ENCODE measurements at places on chromosomes 12 and 14.

DNA sequence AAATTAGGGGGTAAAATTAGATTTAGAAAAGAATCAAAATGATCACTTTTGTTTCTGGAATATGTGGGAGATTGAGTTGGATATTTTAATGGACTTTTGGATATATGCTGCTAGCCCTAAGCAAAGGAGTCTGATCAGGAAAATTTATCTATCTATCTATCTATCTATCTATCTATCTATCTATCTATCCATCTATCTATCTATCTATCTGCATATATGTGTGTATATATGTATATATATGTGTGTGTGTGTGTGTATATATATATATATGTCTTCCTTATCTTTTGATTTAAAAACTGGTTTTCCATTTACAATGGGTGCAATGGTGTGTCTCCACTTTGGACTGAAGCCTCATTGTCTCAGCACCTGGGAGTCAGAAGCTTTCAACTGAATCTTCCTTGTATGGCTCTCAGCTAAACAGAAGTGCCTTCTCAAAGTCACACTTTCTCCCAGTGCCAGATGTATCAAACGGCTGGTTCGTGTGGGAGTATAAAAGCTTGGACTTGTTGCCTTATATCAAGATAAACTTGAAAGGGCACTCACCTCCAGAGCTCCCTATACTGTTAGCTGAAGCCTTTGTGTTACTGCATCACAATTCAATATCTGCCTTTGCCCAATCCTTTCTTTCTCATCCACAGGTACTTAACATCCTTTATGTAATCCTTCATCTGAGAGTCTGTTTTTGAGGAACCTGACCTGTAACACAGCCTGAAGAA is 31.6 kb upstream of the CD69 start:
- no peak for DNase-seq

DNA sequence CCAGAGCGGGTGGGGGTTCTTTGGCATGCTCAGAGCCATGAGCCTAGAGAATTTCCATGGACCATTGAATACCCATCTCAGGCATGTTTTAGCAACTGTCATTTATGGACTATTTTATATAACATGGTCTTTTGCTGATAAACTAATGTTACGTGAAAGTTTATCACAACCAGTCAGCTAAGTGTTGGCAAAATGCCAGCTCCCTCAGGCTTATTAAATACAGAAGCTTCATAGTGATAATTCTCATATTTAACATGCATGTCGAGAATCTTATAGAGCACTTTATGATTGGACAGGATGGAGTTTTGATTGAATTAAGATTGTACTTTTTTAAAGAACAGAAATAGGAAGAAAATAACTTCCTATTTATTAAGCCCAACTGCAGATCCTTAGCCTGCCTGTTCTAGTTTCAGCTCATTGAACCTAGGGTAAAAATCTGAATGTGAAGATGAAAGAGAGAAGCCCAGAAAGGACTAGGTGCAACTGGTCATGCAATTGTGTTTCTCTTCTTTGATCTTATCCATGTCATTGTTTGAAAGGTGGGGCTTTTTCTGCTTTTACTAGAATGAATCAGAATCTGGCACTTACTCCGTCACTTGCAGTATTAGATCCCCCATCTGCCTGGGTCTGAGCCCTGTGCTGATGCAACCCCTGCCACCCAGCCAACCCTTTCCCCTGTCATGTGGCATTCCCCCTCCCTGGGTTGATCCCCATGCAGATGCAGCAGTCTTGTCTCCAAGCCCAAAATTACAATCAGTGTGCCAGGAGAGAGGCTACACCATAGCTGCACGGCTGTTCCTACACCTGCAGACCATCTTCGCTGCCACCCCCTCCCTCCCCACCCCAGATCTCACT is 134.6 kb upstream of the EVL start:
- DNase-seq: no peak

- no peak for DNase-seq
Observed at GRCh38 chr14:85325134-85326017, 204.6 kb upstream of the FLRT2 start.

GRCh38 chr14:51564460-51564859 is 87.2 kb upstream of the FRMD6 start:
- no peak for DNase-seq

DNA sequence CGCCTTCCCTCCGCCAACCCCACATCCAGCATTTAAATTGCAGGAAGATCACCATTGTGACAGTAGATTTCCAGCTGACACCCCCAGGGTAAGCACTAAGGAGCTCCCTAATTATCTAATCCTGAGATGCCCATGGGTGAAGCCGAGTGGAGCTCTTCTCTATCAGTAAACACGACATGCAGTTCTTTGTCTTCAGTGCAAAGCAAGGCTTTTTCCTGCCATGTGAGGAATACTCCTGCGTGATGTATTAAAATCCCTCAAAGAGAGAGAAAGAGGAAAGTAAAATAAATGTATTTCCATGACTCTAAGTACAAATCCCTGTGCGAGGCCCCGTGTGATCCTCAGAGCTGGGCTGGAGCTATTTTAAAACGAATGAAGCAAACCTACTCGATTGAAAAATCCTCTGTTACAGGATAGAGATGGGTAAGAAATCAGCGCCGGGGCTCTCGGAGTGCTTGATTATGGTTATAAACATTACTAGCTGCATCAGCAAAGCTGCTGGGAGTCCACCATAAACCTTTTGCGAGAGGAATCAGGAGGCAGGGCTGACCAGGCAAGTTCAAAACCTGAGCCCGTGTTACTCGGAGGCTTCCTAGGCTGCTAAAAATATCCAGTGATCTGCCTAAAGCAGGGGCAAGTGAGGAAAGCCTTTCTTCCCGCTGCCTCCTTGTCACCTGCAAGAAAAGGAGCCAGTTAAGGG is 61.5 kb downstream of the MAP1LC3B2 start:
- DNase-seq: no peak

GRCh38 chr12:131075194-131075593 is 121.5 kb downstream of the ADGRD1 start:
- DNase-seq: no peak

DNA sequence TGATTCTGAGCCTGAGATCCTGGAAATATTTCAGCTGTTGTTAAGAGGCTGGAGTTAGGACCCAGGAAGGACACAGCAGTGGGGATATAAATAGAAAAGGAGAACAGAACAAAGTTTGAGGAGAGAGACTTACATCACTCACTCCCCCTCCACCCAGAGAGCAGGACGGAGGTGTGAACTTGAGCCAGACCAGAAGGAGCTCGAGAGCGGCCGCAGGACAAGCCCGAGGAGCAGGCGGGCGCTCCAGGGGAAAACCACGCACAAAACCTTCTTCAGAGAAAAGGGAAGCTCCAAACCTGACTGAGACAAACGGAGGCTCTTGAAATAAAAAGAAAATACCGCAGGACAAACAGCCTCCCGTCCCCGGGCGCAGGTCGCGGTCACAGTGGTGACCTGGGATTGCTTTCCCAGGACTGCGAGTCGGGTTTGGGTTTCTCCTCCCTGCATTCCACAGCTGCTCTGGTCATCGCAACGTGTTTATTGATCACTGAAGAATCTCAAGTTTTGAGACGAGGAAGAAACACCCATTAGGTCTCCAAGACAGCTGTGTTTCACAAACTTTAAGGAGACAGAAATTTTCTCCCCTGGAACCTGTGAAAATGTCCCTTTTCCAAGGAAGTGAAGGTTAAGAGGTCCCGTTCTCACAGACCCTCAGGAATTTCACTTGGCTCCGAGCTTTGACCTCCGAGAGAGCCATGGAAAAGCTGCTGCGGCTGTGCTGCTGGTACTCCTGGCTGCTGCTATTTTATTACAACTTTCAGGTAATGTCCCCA is at the start of gene ADGRD1:
Gene ADGRD1 (plus strand): TSS at position 137 of the 773 bp plus-strand sequence. CDS start 559 bp downstream, at position 696.
- DNase-seq: no peak

- no peak for DNase-seq
Observed at GRCh38 chr12:112331886-112332285, 50.3 kb downstream of the HECTD4 start.
